ENCODE measurements at places on chromosomes 3 and 15. TPM values are rescaled to one million over a fixed set of nuclear protein-coding genes. Genes with fewer than 3 reads are reported as not detected.

ROPN1 gene
- not detected for total RNA-seq

MAP1A gene
- total RNA-seq, result 32.4 TPM

ZKSCAN7 gene
- total RNA-seq, result 5.7 TPM

DNA sequence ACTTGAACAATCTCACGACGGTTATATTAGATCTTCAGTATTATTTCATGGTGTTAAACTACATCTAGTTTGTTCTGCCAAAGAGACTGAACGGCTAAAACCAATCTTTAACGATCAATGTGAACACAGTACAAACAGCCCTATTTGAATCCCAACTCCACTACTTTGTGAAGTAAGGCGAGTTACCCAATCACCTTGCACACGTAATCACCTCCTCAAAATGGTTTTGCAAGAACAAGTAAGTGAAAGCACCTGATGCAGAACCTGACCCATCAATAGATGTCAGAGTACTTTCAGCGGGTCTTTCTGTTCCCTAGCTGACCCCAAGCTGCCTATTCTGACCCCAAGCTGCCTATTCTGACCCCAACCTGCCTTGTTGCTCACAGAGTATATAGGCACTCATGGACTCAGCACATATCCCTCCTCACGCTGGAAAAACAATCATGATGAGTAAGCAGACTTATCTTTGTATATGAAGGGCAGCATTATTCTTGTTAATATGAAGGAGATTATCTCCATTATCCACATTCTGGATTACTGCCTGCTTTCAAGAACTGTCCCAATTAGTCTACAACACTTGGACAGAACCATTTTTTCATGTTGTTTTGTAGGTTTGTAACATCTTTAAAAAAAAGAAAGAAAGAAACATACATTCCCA, 3.7 kb downstream of the KPNA1 start:
- DNase-seq, result no peak

DNA sequence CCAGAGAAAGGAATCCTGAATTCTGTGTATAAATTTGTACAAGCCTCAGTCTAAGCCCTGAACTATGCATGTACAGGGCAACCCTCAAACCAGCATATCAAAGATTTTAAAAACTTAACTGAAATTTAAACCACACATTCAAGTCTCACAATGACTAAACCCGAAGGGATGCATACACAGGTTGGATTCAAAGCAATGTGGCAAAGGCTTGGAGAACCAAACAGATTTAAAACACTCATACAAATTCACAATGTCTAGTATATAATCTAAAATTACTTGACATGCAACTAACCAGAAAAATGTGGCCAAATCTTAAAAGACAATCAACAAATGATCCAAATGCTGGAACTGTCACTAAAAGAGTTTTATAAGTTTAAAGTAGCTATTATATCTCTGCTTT, 36.4 kb downstream of the CEP152 start:
- no peak for DNase-seq

DNA sequence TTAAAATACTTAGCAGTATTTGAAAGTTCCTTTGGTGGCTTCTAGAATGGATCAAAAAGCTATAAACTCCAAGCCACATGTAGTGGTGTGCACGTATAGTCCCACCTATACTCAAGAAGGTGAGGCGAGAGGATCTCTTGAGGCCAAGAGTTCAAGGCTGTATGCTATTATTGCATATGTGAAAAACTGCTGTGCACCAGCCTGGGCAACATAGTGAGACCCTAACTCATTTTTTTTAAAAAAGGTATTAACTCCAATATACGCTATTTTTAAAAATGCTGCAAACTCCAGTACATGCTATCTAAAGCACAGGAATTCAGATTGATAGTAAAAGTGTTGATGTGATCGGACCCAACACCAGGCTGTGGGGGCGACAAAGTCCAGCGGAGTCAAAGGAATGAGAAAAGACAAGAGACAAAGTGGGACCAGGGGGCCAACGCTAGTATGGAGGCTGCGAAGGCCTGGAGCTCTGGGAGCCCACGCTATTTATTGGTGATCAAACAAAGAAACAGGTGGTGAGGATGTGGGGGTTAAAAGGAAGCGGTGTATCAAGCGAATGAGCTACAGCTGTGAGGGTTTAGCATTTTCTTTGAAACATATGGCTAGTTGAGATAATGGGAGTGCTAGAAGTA, 66.6 kb downstream of the ARIH1 start:
- no peak for DNase-seq

DNA sequence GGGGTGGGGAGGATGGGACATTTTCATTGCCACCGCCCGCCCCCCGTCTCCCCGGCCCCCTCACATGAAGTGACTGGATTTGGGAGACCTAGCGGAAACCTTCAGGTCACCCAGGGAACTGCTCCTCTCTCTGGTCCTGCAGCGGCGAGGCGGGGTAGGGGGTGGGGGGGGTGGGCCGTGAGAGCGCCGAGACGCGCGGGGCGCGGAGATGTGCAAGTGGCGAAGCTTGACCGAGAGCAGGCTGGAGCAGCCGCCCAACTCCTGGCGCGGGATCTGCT, 712 bp upstream of the MME start:
- DNase-seq, result no peak

All from sciatic nerve (tissue), 2 donors.